ENCODE measurements at places on chromosomes 3 and 15. TPM values are rescaled to one million over a fixed set of nuclear protein-coding genes. Genes with fewer than 3 reads are reported as not detected.

DNA sequence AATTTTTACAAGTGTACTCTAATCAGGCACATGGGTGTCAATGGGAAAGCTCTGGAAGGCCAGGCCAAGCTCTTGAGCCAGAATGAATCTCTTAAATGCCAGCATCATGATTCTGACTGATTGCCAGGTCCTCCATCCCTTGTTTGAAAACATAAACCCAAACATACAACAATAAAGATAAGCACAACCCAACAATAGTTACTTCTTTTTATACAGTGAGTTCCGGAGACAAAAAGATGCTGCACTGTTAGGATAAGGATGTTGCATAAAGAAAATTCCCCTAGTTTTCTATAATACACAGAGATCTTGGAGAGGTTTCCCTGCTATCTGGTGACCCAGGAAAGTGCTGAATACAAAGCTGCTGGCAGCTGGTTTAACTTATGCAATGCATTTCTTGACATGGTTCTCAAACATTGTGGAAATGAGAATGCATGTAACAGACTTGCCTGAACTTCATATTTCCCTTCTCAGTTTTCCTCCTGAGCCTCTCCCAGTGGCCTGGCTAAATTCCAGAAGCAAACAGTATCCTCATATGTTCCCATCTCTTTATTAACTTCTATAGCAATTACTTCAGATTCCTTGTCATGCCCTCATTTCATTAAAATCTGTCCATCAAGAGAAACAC lies 180.1 kb upstream of the PRICKLE2 start:
- no peak for DNase-seq
- no peaks in the 10 kb centered on the region for H3K36me3 ChIP-seq
- no peaks in the 10 kb centered on the region for H3K27me3 ChIP-seq
- no peak overlapping the region for H3K4me3 ChIP-seq
- H3K27ac ChIP-seq, result no peak overlapping the region

DNA sequence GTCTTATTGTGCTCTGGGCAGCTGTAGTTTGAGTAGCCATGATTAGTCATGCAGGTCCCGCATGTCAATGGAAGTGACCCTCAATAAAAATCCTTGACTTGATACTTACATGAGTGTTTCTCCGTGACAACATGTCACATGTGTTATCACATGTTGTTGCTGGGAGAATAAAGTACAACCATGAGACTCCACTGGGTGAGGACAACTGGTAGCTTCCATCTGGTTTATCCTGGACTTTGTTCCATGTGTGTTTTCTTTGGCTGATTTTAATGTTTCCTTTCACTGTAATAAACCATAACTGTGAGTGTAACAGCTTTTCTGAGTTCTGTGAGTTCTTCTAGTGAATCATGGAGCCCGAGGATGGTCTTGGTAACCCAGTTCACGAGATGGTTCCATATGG lies 63.1 kb upstream of the NDN start:
- no peaks in the 10 kb centered on the region for H3K36me3 ChIP-seq
- no peak for DNase-seq
- no peaks in the 10 kb centered on the region for H3K4me1 ChIP-seq

DNA sequence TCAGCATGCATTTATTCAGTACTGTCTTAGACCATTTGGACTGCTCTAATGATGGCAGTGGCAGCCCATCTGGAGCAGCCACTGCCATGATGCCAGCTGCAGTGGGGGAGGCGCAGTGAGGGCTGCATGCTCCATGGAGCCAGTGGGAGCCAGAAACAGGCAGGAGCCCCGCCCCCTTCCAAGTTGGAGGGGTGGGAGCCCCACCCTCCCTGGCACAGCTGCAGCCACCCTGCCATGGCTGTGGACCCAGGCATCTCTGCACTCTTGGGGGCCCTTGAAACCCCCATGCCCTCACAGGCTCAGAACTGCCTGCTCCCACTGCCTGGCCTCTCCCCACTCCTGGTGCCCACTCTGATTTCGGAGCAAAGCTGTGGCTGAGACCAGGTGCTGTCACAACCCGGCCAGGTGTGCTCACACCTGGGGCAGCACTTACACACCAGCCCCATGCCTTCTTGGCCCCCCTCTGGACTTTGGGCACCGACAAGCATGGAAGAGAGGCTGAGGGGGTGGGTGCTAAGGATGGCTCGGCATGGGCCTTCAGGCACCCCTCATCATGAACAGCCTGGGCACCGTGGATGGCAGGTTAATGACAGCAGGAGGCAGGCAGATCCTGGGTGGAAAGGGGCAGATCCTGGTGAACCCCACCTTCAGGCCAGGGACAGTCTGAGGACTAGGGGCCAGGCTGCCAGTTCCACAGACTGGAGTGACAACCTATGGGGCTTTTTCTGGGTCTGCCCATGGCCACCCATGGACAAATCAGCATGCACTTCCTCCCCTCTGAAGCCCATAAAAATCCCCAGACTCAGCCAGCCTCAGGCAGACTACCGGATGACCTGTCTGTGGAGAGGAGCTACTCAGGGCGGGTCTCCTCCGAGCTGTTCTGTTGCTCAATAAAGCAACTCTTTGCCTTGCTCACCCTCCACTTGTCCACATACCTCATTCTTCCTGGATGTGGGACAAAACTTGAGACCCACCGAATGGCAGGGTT lies 18.3 kb downstream of the TBC1D21 start:
- H3K4me3 ChIP-seq, result no peak overlapping the region
- no peak overlapping the region for H3K27ac ChIP-seq

- H3K36me3 ChIP-seq, result no peaks in the 10 kb centered on the region
- H3K27ac ChIP-seq, result no peak overlapping the region
- DNase-seq, result no peak
- no peak overlapping the region for H3K4me3 ChIP-seq
Measured at GRCh38 chr3:155252535-155252934, 40.9 kb downstream of the STRIT1 start.

DNA sequence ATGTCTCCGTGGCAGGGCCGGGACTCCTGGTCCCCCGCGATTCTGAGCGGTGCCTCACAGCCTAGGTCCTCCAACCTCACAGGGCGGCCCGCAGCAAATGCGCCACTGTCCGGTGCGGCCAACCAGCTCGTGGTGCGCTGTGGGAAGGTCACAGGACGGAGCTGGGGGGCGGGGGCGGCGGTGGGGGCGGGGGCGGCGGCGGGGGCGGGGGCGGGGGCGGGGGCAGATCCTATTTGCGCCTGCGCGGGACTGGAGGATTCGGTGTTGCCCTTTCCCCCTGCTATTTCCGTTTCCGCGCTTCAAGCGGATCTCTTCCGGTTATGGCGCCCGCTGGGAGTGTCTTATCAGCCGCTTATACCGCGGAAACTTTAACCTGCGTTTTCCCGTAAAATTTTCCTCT lies 106.7 kb upstream of the SNRPN start:
- peak overlapping the region; percentile 46 for H3K4me3 ChIP-seq
- DNase-seq, result peak; percentile 75
- H3K4me1 ChIP-seq, result peaks cover 9% of the 10 kb centered on the region
- no peaks in the 10 kb centered on the region for H3K27me3 ChIP-seq
- H3K27ac ChIP-seq, result no peak overlapping the region
- H3K36me3 ChIP-seq, result no peaks in the 10 kb centered on the region

- no peak for DNase-seq
- no peaks in the 10 kb centered on the region for H3K36me3 ChIP-seq
- no peaks in the 10 kb centered on the region for H3K27me3 ChIP-seq
- H3K4me1 ChIP-seq, result peaks cover 61% of the 10 kb centered on the region
- H3K27ac ChIP-seq, result no peak overlapping the region
- H3K4me3 ChIP-seq, result no peak overlapping the region
Measured at GRCh38 chr3:64560791-64561190, 127.0 kb downstream of the ADAMTS9 start.

GRCh38 chr15:27865926-27866325 lies 233.2 kb downstream of the OCA2 start:
- no peak for DNase-seq
- H3K4me1 ChIP-seq, result no peaks in the 10 kb centered on the region
- H3K36me3 ChIP-seq, result no peaks in the 10 kb centered on the region
- no peaks in the 10 kb centered on the region for H3K27me3 ChIP-seq
- H3K4me3 ChIP-seq, result no peak overlapping the region

GRCh38 chr3:12187448-12188327 lies 29.0 kb upstream of the TIMP4 start:
- H3K27ac ChIP-seq, result no peak overlapping the region
- DNase-seq, result no peak
- H3K4me1 ChIP-seq, result no peaks in the 10 kb centered on the region
- no peaks in the 10 kb centered on the region for H3K36me3 ChIP-seq

- no peaks in the 10 kb centered on the region for H3K36me3 ChIP-seq
- no peak for DNase-seq
- H3K4me1 ChIP-seq, result no peaks in the 10 kb centered on the region
Measured at GRCh38 chr15:73442968-73443367, at the start of gene REC114. REC114 (plus strand) TSS chr15:73443164; CDS start chr15:73443186, 22 bp downstream.

- H3K27ac ChIP-seq, result no peak overlapping the region
- no peaks in the 10 kb centered on the region for H3K36me3 ChIP-seq
- H3K4me3 ChIP-seq, result no peak overlapping the region
- H3K27me3 ChIP-seq, result no peaks in the 10 kb centered on the region
Measured at GRCh38 chr3:31354373-31354772, 178.4 kb upstream of the STT3B start.

- H3K27ac ChIP-seq, result no peak overlapping the region
- no peak overlapping the region for H3K4me3 ChIP-seq
- no peaks in the 10 kb centered on the region for H3K4me1 ChIP-seq
- no peaks in the 10 kb centered on the region for H3K27me3 ChIP-seq
- no peak for DNase-seq
Measured at GRCh38 chr15:72866182-72866581, 82.6 kb upstream of the ADPGK start.

- peaks cover 9% of the 10 kb centered on the region for H3K27me3 ChIP-seq
- H3K4me1 ChIP-seq, result peaks cover 7% of the 10 kb centered on the region
- no peak overlapping the region for H3K4me3 ChIP-seq
- no peaks in the 10 kb centered on the region for H3K36me3 ChIP-seq
Measured at GRCh38 chr3:129936757-129937156, 37.8 kb upstream of the TRH start.

IQCH gene
- total RNA-seq, result 21.0 TPM

RTP3 gene
- total RNA-seq, result not detected

FOXL2 gene
- not detected for total RNA-seq

FETUB gene
- not detected for total RNA-seq

GALNT15 gene
- 0.09 TPM for total RNA-seq

CFAP92 gene
- 5.3 TPM for total RNA-seq

JMJD7 gene
- total RNA-seq, result 18.3 TPM

PATL2 gene
- not detected for total RNA-seq

PLIN1 gene
- 0.07 TPM for total RNA-seq

SLC28A1 gene
- not detected for total RNA-seq

OR5AC2 gene
- total RNA-seq, result not detected

AMT gene
- total RNA-seq, result 35.4 TPM

GRAMD1C gene
- 10.7 TPM for total RNA-seq
